Ammon's horn (tissue), 1 donor: ENCODE measurements at places on chromosomes 2 and 18.
A peak's percentile ranks its signal among the peaks of the same experiment; 100 is the strongest.

GRCh38 chr2:62706721-62707521 is 1.4 kb downstream of the EHBP1 start:
- DNase-seq, result peak; percentile 8

- no peak for DNase-seq
These were observed 12.3 kb upstream of the TNFRSF11A start for GRCh38 chr18:62312851-62313250.

GRCh38 chr2:165015052-165015642 is 59.8 kb upstream of the SLC38A11 start:
- DNase-seq, result peak; percentile 77

DNA sequence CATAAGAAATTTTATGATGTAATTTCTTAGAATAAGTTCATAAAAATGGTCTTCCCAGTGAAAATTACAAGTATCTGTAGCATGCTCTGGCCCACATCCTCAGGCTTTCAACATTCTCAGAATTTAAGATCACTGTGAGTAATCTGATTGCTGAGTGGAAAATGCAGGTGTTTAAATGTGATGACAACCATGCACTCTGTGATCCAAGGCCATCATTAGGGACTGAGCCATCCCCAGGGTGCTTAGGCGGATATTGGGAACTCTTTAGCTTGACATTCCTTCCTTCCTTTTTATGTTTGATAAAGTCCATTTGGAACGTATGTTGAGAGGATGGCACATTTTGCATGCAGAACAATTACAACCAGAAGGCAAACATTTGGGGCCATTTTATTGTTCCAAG is 95.5 kb downstream of the ARL4C start:
- no peak for DNase-seq

DNA sequence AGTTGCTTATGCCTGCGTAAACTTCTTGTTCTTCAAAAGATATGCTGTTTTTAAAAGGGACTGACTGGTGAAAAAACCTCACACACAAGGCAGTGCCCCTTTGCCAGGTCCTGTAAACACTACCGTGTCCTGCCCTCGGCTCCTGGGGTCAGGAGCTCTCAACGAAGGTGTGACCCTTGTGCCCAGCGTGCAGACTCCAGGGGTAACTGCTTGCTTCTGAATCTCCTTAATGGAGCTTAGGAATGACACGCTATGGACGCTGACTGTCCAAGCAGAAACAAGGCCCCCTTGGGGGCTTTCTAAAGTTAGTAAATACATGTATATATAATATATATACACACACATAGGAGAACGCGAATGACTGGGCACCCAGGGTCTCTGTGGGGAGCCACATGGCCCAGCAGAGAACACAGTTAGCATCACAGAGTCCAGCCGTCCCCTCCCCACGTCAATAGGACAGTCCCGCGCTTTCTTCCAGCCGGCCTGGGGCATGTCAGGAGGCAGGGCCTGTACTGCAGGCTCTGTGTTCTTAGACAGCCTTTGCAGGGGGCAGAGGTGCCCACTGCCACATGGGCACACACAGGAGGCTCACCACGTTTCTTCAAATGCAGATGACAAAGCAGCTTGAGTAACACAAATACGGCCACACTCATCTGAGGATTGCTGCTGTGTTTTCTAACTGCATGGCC is 96.1 kb downstream of the HDAC4 start:
- DNase-seq, result no peak

GRCh38 chr18:59639821-59640220 is 57.4 kb downstream of the CCBE1 start:
- DNase-seq, result no peak

DNA sequence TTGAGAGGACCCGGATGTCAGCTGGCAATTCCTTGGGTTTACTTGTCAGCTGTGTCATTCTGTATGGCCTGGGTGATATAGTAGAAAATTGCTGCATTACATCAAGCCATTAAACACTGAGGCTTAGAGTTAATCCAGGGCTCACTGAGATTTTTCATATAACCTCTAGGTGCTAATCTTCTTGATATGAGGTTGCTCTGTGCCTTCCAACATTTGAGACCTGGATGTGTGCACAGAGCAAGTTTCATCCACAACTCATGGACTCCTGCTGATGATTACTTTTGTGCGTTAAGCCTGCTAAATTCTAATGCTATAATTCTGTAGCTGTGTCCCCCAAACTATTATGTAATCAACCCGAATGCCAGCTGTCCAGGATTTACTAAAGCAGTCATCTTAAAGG is 178.4 kb upstream of the CDH20 start:
- no peak for DNase-seq

GRCh38 chr2:114056294-114057143 is 166.6 kb downstream of the ACTR3 start:
- no peak for DNase-seq

DNA sequence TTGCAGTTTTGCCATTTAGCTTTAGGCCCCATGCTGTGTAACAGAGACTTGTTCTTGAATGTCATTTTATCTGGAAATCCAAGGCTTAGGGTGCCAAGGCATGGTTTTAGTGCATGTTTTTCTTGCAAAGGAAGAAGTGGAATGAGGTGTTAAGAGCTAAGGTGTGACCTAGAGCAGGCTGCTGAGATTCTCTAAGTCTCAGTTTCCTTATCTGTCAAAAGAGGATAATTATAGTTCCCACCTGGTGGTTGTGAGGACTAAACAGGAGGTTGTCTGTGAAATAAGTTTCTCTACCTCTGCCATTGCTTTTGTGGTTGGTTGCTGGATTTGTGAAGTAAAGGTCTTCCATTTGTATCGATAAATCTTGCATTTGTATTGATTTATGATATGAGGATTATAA is 82.0 kb downstream of the TANC1 start:
- DNase-seq, result no peak
